DMS 273 treated with DMSO at 0.1 percent for 48 hours (cell line): ENCODE measurements at places on chromosomes 3 and 15.

DNA sequence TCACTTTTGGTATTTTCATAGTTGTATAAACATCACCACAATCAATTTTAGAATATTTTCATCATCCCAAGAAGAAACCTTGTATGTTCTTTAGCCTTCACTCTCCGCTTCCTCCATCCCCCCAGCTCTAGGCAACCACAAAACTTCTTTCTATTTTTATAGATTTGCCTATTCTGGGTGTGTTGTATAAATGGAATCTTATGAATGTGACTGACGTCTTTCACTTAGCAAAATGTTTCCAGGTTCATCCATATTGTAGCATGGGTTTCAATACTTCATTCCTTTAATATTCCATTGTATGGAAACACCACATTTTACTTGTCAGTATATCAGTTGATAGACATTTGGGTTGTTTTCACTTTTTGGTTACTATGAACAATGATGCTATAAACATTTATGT, 335.8 kb upstream of the GOLIM4 start:
- DNase-seq, result no peak

DNA sequence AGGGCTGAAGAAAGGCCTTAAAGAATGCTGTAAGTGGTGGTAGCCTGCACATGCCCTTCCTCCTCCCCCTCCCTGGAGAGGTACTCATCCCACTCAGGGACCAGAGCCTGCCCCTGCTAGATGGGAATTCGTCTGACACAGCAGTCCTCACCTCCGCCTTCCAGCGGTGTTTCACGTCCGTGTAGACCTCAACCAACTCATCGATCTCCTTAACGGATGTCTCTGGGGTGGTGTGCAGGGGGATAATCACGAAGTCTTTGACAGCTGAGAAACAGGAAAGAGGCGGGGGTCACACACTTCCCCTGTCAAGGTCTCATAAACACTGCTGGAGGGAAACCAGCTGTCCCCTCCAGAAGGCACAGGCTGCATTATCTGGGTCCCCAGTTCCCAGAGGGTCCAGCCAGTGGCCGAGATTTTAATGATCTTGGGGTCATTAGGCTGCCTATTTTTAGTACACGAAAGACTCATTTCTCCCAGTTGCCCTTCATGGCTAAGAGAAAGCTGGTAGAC, 9.9 kb downstream of the DNASE1L3 start:
- DNase-seq, result no peak

- DNase-seq, result no peak
Measured at GRCh38 chr15:23567921-23568320, 2.4 kb downstream of the MKRN3 start.

- DNase-seq, result no peak
Measured at GRCh38 chr15:33380406-33380805, 69.6 kb downstream of the RYR3 start.

DNA sequence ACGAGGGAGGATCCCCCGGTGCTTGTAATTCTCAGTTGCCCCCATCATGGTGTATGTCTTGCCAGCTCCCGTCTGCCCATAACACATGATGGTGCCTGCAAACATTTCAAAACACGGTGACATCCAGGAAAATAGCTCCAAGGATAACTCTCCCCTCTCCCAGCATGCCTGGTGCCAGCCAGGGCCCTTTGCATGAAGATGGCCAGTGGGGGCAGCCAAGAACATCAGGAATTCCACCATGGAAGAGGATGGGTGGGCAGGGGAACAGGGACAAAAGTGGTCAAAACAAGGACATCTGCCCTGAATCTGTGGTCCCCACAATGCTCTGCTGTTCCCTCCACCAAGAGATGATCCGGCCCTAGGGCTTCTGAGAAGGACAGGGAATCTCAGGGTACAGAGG, 9.0 kb downstream of the KIF9 start:
- no peak for DNase-seq

- no peak for DNase-seq
Measured at GRCh38 chr15:90960298-90961091, 5.8 kb downstream of the RCCD1 start.

DNA sequence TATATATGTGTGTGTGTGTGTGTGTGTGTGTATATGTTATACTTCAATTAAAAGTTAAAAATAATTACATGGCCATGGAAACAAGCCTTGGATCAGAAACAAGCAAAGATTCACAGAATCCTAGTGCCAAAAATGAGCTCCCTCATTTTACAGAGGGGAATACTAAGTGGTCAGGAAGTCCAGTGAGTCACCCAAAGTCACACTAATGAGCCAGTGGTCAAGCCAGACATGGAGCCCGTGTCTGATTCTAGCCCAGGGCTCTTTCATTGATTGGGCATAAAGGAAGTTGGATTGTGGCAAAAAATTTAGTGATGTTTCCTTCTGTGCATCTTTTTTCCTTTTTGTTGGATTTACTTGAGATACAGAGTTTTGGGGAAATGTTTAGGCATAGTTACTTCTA, 152.5 kb upstream of the NPHP3 start:
- DNase-seq, result no peak

DNA sequence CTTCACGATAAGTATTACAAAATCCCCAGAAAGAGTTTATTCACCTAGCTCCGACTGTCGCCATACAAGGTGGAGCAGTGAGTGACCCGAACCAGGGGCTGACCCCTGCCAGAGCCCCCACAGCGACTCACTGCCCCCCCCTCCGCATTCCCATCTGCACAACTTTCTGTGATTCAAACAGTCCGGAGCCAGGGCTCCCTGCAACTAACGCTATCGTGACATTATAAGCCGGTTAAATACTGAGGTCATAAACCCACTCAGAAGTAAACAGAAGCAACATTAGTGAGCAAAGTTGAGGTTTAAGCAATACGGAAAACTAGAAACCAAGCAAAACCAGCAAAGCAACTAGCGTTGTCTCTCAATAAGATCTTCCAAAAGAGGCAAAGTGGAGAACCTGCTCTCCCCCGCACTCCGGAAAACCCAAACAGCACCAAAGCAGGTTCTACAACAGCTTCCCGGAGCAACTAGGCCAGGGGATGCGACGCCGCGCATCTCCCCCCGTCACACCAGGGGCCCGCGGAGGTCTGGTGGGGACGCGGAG, 642 bp downstream of the SCAP start:
- DNase-seq, result no peak

DNA sequence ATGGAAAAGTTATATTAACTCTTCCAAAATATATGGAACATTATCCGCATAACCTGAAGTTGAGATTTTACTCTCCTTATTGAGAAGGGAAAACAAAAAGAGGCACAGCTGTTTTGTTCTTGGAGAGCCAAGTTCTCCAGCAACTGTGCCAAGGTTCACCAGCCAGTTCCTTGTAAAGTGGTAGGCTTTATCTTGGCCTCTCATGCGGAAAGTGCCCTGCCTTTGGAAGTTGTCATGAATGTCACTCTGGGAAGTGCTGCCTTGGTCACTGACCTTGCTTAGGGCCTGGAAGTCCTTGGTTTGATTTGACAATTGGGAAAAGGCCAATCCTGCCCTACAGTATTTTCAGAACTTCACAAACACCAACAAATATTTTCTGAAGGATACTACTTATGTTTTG, 44.2 kb upstream of the THRB start:
- DNase-seq, result no peak

DNA sequence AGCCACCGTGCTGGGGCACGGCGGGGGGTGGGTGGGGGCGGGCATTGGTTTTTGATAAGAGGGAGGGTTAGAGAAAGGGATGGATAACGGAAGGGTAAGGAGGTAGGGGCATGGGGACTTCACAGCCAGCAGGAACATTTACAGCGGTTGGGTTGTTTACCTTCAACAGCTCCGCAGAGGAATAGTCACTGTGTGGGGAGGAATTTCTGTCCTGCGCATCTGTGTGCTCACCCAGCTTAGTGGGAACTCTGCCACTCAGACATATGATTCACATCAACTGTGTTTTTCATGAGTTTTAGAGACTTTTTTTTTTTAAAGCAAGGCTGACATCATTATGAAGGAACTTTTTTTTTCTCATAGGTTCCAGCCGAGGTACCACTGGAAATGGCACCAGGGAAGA, 19.6 kb downstream of the CHRD start:
- DNase-seq, result no peak
